AG09319 (cell line): ENCODE measurements at places on chromosomes 16 and 17.

GRCh38 chr16:69017036-69017783, 88.2 kb upstream of the HAS3 start:
- DNase-seq = no peak

- no peak for DNase-seq
Measured at GRCh38 chr16:30054959-30055553, 10.5 kb upstream of the ALDOA start.

GRCh38 chr16:80120899-80121521, 419.8 kb upstream of the DYNLRB2 start:
- no peak for DNase-seq

GRCh38 chr16:64841071-64841470, 280.8 kb downstream of the CDH11 start:
- no peak for DNase-seq

DNA sequence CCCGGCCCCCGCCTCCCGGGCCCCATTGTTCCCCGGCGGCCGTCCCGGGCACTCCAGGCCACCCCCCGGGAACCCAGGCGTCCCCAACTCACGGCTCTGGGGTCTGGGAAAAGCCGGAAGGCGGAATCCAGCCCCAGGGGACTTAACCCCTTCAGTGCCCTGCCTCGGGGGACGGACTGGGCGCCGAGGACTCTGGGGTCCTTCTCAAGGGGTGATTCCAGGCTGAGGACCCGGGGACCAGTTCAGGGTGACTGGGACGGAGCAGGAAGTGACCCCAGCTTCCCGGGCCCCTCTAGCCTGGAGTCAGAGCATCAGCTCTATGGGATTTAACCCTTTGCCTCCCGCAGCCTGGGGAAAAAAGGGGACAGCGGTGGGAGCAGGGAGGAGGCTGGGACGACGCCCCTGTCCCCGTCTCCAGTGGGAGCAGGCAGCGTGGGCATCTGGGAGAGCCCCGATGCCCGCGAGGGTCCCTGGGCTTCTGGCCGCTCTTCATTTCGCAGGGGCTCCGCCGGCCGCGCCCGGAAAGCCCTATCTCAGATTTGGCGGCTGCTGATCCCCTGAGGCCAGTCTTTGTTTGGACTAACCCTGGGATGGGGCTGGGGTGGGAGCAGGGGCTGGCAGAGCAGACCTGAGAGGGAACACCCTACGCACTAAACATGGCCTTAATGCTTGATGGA, at the start of gene ZNF629:
Gene ZNF629 (minus strand): TSS at position 270 of the 677 bp plus-strand sequence. CDS start 2,723 bp downstream, outside the sequence.
- DNase-seq = no peak

DNA sequence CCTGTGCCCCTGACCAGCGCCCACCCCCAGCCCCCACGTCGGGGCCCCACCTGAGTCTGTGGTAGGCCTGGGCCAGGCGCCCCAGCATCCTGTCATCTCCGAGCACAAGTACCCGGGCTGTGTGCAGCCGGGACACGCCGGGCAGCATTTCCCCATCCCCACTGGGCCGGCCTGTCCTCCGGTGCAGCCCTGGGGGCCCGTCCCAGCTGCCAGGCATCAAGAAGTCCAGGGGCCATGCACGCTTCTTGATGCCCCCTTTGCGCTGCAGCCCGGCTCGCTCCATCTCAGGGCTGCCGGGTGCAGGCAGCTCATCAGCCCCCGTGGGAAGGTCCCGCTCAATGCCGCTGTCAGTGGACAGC, 29.3 kb upstream of the MFSD6L start:
- DNase-seq = no peak

DNA sequence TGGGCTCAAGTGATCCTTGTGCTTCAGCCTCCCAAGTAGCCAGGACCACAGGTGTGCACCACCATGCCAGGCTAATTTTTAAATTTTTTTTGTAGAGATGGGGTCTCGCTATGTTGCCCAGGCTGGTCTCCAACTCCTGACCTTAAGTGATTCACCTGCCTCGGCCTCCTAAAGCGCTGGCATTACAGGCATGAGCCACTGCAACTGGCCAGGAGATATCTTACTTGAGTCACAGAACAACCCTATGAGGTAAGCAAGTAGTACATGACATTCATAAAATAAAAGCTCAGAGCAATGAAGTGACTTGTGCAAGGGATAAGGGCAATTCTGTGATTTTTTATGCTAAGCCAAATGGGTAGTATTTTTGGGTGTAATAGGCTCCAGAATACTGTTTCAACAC, 57.3 kb downstream of the CDC27 start:
- no peak for DNase-seq

DNA sequence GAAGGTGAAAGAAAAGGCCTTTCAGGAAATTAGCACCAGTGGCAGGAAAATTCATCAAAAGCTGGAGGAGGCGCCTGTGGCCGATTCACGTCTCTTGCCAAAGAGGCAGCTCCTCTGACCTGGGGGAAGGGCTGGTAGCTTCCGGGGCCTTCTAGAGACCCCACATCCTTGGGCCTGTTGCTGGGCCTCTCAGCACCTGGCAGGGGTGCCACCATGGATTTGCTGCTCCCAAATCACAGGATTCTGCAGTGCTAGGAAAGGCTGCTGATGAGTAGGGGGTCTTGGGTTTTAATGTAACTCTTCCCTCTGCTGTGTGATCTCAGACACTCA, 11.6 kb upstream of the CBFB start:
- DNase-seq = no peak

DNA sequence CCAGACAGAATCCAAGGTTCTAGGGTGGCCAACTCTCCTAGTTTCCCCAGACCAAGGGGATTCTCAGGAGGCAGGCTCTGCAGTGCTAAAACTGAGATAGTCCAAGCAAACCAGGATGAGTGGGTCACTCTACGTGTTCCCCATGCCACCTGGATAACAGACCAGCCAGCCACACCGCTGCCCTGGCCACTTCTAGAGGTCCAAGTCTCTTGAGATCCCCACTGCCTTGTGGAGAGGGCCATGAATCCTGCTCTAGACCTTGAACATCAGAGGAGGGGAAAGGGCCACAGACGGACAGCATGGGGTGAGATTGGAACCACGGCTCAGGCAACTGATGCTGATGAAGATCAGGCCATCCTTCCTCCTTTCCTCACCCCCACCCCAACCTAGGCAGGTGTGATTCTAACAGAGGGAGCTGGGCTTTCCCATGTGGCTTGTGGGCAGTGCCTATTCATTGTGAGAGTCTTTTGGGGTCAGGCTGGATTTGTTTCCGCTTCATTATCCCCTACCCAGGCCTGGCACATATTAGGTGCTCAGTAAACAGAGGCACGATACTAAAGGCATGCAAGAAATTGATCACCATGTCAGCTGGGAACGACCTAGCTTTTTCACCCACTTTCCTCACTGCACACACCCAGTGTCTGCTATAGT, 16.8 kb upstream of the TVP23A start:
- DNase-seq = no peak

- DNase-seq = no peak
Measured at GRCh38 chr17:43736389-43736788, 22.2 kb downstream of the SOST start.

DNA sequence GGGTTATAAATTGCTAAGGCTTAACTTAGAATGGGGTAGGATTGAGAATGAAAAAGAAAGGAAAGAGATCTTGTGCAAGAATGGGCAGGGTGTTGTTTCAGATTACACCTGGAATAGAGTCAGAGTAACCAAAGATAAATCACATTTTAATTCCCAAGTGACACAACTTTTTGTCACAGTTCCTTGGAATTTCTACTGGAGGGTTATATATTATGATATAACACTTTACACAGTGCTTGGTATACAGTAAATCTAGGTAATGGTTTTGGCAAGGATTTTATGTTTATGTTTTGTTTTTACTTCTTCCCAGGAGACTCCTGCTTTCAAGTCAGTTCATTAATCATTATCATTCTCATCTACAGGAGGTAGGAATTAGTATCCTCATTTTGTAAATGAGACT, 115.7 kb upstream of the KCNJ16 start:
- no peak for DNase-seq

GRCh38 chr16:10376229-10376628, 9.6 kb upstream of the ATF7IP2 start:
- no peak for DNase-seq

DNA sequence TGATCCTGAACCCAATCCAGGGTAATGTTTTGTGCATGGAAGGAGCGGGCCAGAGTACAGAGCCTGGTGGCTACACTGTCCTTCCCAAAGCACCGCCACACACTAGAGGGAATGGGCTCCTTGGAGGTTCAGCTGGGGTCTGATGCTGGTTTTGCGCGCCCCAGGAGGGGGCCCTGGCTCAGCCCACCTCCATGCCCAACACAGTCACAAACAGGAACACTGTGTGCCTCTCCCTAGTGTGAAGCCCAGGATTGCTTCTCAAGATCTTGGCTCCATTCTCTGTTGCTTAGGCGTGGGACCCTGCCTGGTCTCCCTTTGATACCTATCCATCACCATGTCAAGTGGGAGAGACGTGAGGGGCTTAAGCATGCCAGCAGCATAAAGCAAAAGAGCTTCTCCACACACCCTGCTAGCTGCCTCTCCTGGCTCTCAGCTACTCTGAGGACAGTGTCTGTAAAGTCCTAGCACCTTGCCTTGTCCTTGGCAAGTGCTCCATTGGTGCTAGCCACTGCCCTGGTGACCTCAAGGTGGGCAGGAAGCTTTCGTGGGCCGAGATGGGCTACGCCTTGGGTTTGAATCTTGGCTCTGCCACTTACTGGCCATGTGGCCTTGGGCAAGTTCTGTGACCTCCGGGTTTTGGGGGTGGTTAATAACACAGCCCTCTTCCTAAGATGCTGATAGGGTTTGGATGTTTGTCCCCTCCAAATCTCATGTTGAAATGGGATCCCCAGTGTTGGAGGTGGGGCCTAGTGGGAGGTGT, 122.2 kb downstream of the C16orf78 start:
- no peak for DNase-seq

DNA sequence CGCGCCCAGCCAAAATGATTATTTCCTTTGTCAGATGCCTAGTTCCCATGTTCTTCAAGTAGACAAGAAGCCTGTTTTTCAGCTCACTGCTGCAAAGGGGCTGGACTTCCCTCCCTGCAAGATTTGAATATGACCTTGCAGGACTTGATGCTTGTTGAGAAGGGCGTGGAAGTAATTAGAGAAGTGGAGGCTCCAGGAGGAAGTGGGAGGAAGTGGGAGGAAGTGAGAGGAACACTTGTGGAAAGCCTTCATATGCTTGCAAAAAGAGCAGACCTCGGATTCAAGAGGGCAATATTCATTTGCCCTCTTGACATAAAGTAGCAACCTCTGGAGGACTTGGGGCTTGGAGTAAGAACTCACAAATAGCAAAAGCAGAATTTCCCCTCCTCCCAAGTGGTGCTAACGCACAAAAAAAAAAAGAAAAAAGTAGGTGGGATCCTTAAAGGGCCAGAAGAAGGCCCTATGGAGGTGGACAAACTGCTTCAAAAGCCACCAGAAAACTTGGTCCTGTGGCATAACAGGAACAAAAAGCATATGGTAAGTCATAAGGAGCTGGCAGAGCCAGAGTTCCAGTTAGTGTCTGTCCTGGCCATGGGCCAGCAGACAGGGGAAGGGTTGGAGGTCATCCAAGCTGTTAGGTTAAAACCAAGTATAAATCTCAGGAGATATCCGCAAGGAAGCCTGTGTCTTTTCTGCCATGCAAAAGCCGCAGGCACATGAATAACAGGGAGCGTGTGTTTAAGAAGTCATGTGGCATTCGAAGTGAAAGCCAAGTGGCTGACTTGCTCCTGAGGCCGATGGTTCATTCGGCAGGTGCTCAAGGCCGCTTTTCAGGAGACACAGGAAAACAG, 20.6 kb upstream of the PRKAR1A start:
- DNase-seq = no peak

DNA sequence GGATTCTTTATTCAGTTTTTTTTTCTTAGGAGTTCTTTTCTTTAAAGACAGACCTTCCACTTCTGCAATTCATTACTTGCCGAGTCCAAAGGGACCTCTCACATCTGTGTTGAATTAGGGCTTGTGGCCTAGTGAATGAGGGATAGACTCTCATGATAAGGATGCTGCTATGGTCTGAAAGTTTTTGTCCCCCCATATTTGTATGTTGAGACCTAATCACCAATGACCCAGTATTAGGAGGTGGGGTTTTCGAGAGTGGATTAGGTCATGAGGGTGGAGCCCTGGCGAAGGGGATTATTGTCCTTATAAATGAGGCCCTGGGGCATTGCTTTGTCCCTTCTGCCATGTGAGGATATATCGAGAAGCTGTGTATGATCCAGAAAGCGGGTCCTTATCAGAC, 9.5 kb downstream of the KRT12 start:
- peak; percentile 54 for DNase-seq

DNA sequence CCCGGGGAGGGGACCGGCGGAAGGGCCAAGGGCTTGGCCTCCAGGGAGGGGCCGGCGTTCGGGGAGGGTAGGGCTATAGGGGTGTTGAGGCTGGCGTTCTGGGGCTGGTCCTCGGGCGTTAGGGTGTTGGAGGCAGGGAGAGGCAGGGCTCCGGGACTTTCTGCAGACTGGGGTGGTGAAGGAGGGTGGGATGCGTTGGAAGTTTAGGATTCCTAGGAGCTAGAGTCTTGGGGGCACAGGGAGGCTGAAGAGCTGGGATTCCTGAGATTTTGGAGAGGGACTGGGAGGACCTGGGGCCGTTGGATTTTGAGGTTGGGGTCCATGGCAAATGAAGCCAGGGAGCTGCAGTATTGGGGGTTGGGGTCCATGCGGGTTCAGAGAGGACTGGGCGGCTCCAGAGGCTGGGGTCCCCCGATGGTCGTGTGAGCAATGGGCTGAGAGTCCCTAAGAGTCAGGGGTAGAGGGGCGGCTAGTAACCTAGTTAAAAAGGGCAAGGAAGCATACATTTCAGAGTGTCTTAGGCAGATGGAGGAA, 740 bp downstream of the NFATC2IP start:
- DNase-seq = no peak

- DNase-seq = no peak
Measured at GRCh38 chr16:1788708-1789100, 4.8 kb downstream of the IGFALS start.

GRCh38 chr16:9824200-9825068, 357.8 kb downstream of the GRIN2A start:
- no peak for DNase-seq

DNA sequence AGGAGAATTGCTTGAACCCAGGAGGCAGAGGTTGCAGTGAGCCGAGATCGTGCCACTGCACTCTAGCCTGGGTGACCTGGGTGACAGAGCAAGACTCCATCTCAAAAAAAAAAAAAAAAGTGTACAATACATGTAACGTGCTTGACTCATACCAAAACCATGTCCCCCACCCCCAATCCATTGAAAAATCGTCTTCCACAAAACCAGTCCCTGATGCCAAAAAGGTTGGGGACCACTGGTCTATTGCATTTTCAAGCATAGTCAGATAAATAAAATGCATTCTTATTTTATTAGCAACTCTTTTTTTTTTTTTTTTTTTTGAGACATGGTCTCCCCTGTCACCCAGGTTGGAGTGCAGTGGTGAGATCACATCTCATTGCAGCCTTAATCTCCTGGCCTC, 52.1 kb downstream of the COPRS start:
- no peak for DNase-seq

- DNase-seq = peak; percentile 62
Measured at GRCh38 chr17:43020789-43021740, 1.1 kb downstream of the VAT1 start.

DNA sequence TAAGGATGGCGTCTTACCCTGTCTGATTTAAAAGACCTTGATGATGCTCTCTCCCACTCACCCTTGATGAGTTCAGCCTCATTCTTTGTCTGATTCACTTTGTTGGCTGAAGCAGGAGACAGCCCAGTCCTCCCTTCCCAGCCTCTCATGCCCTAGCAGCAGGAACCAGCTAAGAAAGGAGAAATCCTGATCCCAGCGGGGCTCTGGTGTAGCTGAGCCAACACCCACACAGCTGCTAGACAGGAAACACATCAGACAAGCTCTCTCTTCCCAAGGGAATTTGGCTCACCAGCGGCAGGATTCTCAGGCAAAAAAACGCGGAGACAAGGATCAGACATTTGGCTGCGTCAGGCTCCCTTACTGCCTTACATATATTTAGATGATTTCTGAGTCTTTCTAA, 211.5 kb downstream of the CDH11 start:
- DNase-seq = peak; percentile 7

GRCh38 chr16:19085679-19086200, 18.3 kb downstream of the COQ7 start:
- DNase-seq = no peak
